Stimulated activated CD4-positive, alpha-beta T cell treated with anti-CD3 and anti-CD28 coated beads, Interleukin-1b, Interleukin-23, amount 100 ng/mL, for 4 hours (primary cell): ENCODE measurements at places on chromosomes 16 and 17.

DNA sequence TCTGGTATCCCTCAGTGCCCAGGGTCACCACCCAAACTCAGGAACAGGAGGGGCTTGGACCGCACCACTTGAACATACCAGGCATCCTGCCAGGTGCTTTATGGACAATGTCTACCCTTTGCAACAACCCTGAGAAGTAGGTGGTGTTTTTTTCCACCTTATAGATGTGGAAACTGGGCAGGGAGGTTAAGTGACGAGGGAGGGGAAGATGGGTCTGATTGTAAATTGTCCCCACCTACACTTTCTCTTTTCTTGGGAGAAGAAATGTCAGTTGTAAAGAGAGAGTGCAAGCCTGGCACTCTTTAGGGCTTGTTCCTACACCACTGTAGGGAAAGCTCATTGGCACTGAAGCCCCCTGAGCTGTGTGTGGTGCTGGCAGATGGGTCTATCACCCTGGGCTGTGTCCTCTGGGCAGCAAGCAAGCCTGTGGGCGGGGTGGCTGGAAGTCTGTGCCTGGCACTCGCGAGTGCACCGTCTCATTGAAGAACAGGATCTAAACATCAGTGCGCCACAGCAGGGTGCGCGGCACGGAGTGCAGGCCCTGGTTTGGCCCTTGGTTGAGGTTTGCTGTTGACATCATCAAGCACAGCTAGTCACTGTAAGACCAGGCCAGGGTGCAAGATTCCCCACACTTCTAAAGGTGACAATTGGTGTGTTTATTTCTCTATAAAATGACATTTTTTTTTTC is 15.1 kb downstream of the NOD2 start:
- no peak for DNase-seq

GRCh38 chr17:1122533-1123392 is 57.0 kb downstream of the ABR start:
- peak; percentile 76 for DNase-seq

- no peak for DNase-seq
Measured at GRCh38 chr17:77383613-77384608, 243.1 kb downstream of the SEC14L1 start.

DNA sequence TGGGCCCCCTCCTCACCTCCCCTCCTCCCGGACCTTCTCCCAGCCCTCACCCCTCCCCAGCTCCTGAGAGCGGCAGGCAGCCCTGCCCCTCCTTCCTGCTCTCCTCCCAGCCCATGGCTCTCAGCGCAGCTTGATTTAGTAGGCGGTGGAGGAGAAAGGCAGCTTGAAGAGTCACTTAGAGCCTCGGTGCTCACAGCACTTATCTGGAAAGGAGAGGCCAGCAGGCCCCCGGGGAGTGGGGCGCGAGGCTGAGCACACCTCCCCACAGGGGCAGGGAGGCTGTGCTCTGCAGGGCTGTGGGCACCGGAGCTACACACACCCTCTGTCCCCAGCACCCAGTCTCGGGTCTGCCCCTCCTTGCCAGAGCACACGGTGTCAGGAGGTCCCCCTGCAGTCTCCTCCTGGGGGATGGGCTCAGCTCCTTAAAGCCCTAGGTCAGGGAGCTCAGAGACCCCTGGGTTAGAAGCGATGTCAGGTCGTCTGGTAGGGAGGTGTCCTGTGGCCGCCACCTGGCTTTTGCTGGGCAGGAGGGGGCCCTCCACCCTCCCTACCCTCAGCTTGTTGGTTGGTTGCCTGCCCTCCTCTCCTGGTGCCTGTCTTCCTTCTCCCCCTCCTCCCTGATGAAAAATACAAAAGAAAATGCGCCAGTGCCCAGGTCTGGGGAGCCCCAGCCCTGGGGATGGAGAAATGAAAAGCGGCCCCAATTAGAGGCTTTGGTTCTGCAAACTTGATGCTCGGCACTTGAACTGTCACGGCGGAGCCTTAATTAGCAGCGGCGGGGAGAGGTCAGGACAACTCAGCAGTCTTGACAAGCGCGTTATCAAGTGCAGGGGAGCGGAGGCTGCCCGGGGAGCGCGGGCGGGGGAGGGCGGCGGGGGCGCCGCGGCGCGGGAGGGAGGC is 151.1 kb upstream of the GSE1 start:
- peak; percentile 25 for DNase-seq

GRCh38 chr17:4823373-4824089 is 9.6 kb upstream of the MINK1 start:
- DNase-seq, result no peak

DNA sequence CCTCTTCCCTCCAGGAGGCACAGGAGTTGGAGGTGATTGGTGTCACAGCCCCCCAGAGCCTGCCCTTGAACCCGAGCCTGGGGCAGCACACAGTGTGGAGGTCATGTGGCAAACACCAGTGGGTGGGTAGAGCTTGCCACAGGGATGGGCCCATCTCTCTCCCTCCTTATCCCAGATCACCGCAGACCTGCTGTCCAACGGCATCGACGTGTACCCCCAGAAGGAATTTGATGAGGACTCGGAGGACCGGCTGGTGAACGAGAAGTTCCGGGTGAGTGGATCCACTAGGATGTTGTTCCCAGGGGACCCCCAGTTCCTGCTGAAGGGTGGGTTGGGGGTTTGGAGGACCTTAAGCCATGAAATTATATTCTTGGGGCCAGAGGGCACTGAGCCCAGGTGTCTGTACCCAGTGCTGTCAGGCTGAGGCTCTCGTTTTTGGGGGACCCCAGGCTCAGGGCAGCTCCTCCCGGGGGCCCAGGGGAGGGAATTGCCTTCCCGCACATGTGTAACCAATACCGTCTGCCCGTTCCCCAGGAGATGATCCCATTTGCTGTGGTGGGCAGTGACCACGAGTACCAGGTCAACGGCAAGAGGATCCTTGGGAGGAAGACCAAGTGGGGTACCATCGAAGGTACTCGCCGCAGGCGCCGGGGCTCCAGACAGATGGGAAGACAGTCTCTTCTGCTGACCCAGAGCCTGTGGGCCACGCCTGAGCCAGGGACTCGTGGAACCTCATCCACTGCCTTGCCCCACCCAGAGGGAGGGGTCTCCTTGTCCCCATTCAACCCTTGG is 351.9 kb downstream of the SEC14L1 start:
- DNase-seq, result no peak

DNA sequence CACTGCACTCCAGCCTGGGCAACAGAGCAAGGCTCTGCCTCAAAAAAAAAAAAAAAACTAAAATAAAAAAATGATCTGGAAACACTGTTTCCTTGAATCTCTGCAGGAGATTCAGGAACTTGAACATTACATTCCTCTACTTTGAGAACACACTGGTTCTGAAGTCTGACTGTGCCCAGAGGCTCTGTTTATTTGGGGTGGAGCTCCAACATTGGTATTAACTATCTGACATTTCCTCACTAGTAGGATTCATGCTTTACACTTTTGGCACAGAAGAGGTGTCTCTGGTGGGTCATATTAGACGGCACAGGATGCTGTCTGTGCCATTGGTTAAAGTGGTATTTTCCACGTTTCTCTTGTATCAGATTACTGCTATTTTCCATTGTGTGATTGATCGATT is 10.4 kb downstream of the SULT1A2 start:
- no peak for DNase-seq

DNA sequence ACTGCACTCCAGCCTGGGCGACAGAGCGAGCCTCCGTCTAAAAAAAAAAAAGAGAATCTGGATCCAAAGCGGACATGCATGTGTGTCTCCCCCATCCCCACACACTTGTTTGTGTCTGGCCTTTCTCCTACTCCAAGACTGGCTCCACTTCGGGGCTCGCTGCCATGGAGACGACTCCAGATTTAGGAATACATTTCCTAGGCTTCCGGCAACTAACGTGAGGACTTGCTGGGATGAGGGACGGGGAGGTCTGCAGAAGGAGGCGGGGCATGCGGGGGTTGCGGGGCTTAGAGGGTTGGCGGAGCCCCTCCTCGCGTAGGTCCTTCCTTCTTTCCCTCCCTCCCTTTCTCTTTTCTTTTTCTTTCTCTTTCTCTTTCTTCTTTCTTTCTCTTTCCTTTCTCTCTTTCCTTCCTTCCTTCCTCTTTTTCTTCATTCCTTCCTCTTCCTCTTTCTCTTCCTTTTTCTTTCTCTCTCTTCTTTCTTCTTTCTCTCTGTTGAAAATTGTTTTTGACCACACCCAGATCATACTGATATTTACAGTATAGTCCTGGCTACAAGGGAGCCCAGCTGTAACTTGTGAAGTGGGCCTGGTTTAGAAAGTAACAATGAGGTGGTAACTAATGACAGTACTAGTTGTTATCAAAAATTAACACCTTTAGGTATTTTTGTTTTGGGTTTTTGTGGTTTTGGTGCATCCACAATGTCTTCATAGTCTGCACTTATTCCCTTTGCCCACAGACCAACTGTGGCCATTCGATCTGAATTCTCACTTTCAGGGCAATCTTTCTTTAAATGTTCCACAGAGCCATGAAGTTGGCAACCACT is 25.2 kb downstream of the MIS12 start:
- DNase-seq, result no peak

DNA sequence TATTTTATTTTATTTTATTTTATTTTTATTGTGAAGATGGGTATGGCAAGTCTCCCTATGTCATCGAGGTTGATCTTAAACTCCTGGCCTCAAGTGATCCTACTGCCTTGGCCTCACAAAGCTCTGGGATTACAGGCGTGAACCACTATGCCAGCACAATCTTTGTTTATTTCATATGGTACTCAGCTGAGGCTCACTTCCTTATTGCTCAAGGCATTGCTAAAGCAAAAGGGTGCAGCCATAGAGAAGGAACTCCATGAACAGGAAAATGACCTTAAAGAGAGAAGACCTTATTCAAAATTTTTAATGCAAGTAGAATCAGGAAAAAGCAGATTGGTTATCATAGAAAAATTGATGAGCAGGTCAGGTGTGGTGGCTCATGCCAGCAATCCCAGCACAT is 110.6 kb upstream of the RBBP6 start:
- DNase-seq, result no peak

- no peak for DNase-seq
Measured at GRCh38 chr17:14448818-14449217, 147.9 kb downstream of the HS3ST3B1 start.

GRCh38 chr17:2635241-2635640 is 41.8 kb downstream of the PAFAH1B1 start:
- no peak for DNase-seq

- DNase-seq, result no peak
Measured at GRCh38 chr17:8803531-8804420, 4.6 kb upstream of the MFSD6L start.

- no peak for DNase-seq
Measured at GRCh38 chr17:35534576-35535093, 2.8 kb downstream of the SLFN12L start.

DNA sequence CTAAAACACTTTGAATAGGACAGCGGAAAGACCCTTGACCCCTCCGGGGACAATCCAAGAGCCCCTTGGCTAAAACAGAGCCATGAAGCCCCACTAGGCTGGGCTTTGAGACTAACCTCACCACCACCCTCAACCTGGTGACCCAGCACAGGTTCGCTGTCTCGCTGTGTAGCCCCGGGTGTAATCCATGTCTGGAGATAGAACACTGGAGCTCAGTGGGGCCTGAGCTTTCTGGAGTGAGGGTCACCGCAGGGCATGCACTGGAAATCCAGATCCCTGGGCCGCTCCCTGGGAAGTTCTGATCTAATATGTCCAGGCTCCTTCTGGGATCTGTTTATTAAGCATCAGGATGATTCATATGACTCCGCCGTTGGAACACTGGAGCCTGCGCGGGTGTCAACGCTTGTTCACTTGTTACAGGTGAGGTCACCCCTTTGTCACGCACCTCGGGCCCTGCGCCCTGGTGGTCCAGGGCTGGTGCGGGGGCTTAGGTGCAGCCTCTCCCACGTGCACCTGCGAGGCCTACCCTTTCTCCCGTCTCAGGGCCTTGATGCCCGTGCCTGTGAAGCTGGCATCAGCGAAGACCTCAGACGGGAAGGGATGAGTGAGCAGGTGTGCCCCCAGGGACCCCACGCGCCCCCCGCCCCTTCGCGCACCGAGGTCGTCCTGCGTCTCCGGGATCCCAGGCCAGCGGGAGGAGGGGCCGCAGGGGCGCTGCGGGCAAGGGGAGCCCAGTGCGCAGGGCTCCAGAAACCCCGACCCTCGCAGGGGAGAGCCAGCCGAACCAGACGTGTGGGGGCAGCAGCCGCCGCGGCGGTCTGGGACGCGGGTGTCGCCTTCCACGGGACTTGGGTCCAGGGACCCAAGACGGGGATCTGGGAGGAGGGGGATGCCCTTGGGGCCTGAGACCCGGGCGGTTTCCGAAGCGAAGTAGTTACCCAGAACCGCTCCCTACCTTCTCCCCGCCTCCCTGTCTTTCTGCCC is 224.1 kb upstream of the FOXF1 start:
- no peak for DNase-seq

DNA sequence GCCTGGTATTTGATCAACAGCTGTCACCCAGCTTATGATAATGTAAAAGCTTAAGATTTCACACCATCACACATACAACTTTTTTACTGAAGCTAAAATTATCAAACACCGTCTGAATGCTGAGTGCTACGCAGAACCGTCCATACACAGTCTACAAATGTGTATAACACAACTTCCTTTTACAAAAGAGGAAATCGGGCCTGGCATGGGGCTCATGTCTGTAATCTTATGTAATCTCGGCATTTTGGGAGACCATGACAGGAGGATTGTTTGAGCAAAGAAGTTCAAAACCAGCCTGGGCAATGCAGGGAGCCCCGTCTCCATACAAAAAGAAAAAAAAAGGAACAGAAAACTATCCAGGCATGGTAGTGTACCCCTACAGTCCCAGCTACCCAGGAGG is 19.6 kb upstream of the QRICH2 start:
- no peak for DNase-seq

GRCh38 chr17:47644324-47644723 is 5.4 kb upstream of the KPNB1 start:
- DNase-seq, result no peak

DNA sequence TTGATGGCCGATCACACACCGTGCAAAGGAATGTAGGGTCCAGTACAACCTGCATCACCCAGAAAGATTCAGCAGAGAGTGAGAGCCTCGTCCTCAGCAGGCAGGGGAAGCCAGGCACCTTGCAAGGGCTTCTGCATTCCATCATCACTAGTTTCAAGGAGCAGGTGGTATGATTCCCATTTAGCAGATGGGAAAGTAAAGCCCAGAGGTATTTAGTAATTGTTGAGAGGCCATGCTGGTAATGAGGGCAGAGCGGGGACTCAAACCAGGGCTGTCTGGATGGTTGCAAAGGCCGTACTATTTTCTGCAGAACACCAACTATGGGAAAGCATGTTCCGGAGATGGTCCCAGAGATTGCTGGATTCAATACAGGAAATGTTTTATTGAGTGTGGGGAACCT is 65.8 kb upstream of the MRTFB start:
- no peak for DNase-seq

GRCh38 chr17:82863941-82864712 is 24.3 kb upstream of the ZNF750 start:
- peak; percentile 75 for DNase-seq

DNA sequence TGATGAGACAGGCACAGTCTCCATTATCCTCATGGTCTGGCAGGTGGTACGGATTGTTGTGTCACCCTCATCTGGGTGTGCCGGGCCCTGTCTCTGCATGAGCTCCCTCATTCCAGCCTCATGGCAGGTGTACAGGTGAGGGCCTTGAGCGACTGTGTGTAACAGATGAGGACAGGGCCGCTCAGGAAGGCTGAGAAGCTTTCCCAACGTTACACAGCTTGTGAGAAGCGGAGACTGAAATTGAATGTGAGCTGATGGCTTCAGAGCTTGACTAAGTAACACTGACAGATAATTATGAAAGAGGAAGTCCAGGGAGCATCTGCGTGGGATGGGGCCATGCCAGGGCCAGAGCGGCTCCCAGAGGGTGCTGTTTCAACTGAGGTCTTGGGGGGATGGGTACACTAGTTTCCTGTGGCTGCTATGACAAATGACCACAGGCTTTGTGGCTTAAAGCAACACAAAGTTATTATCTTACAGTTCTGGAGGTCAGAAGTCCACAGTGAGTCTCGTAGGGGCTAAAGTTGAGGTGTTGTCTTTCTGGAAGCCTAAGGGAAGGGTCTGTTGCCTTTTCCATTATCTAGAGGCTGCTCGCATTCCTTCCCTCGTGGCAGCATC is 36.7 kb downstream of the CMIP start:
- no peak for DNase-seq
